ENCODE measurements at places on chromosomes 2 and 18.

GRCh38 chr2:237920673-237921072 is 46.1 kb upstream of the UBE2F start:
- no peak for DNase-seq

- no peak for DNase-seq
Measured at GRCh38 chr2:28628506-28628905, 123.1 kb upstream of the PPP1CB start.

GRCh38 chr18:28666216-28666615 is 489.3 kb upstream of the CDH2 start:
- DNase-seq = no peak

DNA sequence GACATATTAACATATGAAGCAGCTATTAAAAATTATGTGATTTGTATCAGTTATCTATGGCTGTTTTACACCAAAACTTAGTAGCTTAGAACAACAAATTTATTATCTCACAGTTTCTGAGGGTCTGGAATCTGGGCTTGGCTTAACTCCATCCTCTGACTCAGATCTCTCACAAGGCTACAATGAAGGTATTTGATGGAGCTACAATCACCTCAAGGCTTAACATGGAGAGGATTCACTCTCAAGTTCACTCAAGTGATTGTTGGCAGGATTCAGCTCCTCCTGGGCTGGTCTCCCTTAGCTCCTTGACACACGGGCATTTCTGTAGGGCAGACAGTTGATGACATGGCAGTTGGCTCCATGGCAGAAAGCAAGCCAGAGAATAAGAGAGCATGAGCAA is 133.0 kb upstream of the SLC14A2 start:
- no peak for DNase-seq

- DNase-seq = no peak
Measured at GRCh38 chr2:62554440-62554839, 48.4 kb upstream of the TMEM17 start.

DNA sequence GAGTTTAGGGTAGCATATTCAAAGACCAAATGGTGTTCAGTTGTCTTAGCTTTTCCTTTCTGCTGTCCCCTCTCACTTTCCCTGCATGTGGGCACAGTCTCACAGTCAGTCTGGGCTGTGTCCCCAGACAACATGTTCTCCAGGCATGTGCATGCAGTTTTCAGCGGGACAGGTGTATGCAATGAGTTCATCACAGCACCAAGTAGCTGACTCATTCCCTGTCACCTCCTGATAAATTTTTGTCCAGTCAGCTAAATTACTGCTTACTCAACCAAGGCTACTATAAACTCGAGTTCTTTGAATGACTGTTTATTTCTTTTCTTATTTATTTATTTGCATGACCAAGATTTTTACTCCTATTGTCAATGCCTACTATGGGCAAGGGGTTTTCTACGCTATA is 148.8 kb upstream of the CDH19 start:
- no peak for DNase-seq

DNA sequence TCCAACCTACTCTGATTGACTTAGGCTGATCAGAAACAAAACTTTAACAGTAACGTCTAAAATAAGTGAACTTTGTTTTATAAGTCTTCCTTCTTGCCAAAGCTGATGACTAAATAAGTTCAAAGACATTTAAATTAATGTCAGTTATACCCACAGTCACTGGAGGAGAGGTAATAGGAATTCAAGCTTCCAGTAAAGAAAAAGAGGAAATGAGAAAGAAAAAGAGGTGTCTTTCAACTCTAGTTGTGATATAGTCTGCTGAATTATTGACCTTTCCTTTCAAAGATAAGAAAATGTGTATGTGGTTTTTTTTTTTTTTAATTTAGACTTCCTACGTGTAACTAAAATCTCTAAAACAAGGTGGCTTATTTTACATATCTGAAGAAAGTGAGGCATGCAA is 191.5 kb downstream of the SLC8A1 start:
- no peak for DNase-seq

- DNase-seq = no peak
Measured at GRCh38 chr2:71689393-71689792, 236.0 kb downstream of the DYSF start.

DNA sequence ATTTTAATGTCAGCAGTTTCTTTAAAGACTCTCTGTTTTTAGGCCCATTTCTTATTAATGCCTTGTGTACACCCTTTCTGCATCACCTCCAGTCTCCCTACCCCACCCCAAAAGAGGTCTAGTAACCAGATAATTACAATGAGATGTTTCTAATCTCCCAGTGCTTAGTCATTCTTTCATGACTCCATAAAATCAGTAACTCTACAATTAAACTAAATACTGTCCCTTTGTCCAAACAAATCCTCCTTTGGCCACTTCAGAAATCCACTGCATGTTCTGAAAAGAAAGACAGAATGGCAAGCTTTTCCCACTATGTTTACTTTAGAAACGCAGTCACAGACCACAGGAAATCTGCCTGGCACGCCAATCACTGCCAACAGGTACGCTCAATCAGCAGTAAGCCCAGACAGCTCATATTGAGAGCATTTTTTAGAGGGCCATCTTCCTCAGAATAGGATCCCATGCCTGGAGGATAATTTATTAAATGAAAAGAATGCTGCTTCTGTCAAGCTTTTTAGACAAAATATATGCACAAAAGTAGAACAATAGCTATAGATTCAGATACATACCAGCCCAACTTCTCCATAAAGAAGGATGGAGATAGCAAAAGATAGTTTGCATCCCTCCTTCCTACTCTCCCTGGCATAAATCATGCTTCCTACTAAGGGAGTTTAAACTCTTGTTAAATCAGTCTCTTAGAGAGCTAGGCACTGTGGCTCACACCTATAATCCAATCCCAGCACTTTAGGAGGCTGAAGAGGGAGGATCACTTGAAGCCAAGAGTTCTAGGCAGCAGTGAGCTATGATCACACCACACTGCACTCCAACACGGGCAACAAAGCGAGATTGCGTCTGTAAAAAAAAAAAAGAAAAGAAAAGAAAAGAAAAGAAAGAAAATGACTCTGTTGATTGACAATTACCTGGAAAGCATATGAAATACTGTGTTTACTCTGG is 14.6 kb downstream of the CLASP1 start:
- DNase-seq = no peak

GRCh38 chr2:184402381-184402780 is 195.9 kb upstream of the ZNF804A start:
- no peak for DNase-seq

DNA sequence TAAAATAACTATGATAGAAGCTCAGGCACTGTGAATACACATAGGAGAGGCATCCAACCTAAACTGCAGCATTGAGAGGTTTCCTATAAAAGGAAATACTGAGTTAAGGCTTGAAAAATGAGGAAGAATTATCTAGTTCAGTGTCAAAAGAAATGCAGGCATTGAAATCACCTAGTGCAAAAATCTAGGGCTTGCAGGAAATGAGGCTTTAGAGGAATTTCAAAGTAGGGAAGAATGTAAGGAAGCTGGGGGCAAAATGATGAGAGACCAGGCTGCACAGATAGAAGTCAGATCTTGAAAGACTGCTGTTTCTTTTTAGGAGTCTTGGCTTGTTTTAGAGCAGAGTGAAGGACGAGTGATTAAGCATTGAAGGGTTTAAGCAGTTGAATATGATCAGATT is 28.1 kb upstream of the SCYGR2 start:
- DNase-seq = no peak

GRCh38 chr2:207662203-207662602 is 37.0 kb upstream of the METTL21A start:
- no peak for DNase-seq

GRCh38 chr2:206415618-206416243 is 27.6 kb upstream of the ADAM23 start:
- DNase-seq = no peak

GRCh38 chr2:66607152-66607551 is 172.2 kb downstream of the MEIS1 start:
- DNase-seq = no peak

GRCh38 chr18:63427558-63427957 is 5.3 kb upstream of the VPS4B start:
- no peak for DNase-seq

- DNase-seq = no peak
Measured at GRCh38 chr2:241263061-241263460, 52.4 kb downstream of the HDLBP start.

- no peak for DNase-seq
Measured at GRCh38 chr2:23441414-23441813, 56.4 kb downstream of the KLHL29 start.

- DNase-seq = no peak
Measured at GRCh38 chr2:120776649-120777048, 41.0 kb downstream of the GLI2 start.

GRCh38 chr2:191328150-191328809 is 83.1 kb downstream of the MYO1B start:
- DNase-seq = no peak

DNA sequence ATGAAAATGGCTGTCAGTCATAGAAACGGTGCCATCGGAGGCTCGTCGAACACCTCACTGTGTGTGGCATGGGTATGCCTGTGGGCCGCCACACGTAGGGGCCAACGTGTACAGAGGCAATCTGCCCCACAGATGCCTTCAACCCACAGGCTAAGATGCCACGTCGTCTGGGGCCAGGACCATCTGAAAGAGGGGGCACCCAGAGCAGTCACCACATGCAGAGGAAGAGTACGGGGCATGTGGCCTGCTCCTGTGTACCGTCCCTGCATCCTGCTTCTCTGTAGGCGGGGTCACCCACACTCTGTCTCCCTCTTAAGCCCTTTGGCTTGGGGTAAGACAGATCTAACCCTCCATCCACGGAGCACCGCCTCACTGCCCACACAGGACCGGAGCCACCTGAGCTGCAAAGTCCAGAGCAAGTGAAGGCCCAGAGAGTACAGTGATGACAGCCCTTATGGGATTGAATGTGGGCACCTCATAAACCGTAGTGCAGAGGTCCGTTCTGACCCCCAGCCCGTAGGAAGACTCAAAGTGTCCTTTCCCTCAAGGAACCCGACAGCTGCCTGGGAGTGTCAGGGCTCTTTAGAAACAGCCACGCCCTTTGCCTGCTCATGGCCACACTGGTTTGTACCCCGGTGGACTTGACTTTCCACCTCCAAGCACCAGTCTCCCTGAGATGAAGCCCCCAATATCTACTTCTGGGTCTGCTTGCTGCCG is 66.2 kb downstream of the TWIST2 start:
- no peak for DNase-seq

DNA sequence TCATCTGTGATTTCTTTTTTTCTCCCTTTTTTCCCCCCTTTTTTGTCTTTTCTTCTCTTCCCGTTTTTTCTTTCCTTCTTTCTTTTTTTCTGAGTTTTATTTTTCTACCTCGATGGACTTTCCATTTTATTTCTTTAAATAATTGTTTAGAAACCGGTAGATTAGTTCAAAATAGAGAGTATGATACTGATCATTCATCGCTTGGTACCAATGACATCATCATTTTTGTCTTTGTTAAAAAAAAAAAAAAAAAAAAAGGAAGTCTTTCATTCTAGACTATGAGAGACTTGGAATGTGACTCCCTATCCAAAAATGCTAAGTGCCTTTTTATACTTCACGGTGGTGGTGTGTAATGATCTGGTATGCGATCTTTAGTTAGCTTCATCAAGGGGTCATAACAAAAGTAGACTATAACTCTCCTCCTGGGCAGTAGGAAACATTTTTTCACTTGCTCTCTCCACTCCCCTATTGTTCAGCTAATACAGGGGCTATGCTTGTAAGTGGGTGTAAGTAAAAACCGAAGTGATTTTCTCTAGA is 1517.5 kb upstream of the ZEB2 start:
- no peak for DNase-seq

- no peak for DNase-seq
Measured at GRCh38 chr2:9982248-9982647, 30.8 kb downstream of the GRHL1 start.

DNA sequence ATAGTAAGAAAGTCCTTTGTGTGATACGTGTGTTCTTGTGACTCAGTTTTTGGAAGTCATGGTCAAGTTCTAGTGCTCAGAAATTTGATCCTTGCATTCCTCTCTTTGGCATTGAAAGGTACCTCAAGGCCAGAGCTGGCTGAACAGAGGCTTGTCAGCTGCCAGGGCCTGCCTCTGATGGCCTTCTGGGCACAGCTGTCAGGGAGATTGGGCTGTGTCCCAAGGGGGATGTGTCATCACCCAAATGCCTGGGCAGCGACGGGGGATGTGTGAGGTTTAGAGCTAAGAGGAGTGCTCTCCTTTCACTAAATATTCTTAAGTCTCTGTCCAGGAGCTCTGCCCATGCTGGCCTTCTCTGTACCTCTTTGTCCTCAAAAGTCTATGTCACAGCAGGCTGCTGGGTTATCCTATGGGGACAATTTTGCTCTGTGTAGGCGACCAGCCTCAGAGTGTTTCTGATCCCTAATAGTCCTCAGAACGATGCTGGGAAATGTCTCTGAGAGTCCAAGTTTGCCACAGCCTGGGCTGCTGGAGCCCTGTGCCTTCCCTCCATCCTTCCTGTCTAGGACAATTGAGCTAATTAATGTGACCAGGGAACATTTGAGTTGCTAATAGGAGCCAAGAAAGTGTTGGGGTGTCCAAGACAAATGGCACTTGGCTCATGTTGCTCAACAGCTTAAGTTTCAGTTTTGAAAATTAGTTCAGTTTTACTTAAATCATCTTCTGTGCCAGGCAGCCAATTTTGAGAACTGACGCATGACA is 115.4 kb upstream of the ZNF521 start:
- DNase-seq = no peak

- DNase-seq = no peak
Measured at GRCh38 chr2:43217228-43218154, 8.9 kb downstream of the ZFP36L2 start.

DNA sequence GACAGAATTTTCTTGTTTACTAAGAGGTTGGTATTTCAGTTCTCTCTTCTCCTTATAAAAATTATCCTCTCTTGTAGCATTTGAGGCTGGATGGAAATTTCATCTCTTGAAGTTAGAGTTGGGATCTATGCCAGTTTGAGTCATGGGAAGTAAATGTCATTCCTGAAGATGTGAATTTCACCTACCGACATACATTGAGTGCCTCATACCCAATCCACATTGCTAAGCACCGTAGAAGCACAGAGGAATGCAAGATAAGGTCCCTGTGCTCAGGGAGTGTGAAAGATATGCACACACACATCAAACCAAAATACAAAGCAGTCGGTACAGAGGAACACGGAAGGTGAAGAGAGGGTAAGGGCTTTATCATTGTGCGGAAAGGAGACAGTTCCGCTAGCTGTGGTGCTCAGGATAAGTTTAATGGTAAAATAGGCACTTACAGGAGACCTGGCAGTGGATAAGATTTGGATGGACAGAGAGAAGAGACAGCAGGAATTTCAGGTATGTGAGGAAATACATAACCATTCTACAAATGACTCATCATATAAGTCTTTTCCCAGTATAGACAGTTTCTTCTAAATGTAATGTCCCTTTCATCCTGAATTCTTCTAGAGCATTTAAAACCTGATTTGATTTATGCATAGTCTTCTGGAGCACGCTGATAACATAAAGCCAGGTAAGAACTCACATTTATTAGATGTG is 205.3 kb upstream of the ST6GAL2 start:
- DNase-seq = no peak

- DNase-seq = no peak
Measured at GRCh38 chr2:104944495-104944894, 90.6 kb downstream of the POU3F3 start.

Data from stimulated activated CD8-positive, alpha-beta memory T cell treated with anti-CD3 and anti-CD28 coated beads, Interleukin-4, amount 100 ng/mL, for 1 hour (primary cell).